ENCODE measurements at places on chromosomes 6 and 20.
A peak's percentile ranks its signal among the peaks of the same experiment; 100 is the strongest.

DNA sequence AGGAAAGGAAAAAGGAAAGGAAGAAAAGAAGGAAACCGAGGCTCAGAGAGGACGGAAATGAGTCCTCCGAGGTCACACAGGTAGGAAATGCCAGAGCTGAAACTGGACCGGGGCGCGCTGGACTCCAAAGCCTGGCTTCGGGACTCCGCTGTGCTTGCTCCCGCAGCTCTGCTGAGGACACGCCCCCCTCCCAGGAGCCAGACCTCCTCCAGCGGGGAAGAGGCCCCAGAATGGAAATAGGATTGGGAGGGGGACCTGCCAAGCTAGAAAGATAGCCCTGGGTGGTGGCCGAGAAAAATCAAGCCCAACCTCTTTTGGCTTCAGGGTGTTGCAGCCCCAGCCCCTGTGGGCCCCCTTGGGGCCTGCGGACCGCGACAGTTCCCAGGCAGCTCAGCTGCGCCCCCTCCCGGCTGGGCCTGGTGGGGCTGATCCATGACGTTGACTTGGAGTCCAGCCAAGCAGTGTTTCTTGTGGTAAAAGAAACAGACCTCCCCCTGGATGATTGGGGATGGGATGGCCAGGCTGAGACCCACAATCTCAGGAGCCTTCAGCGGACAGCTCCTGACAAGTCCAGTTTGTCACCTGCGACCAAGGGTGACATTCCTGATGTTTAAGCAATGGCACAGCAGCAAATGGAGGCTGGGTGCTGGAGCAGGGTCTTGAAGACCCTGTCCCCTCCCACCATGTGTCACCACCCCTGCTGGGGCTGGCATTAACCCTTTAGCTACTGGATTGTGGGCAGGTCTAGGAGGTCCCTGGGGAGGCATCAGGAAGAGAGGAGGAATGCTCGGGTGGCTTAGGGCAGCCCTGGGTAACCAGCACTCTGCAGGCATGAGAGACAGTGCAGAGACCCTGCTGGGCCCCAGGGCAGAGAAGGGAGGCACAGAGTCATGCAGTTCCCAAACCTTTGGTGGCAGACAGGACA, 55.4 kb downstream of the RIPOR3 start:
- DNase-seq = peak; percentile 56

DNA sequence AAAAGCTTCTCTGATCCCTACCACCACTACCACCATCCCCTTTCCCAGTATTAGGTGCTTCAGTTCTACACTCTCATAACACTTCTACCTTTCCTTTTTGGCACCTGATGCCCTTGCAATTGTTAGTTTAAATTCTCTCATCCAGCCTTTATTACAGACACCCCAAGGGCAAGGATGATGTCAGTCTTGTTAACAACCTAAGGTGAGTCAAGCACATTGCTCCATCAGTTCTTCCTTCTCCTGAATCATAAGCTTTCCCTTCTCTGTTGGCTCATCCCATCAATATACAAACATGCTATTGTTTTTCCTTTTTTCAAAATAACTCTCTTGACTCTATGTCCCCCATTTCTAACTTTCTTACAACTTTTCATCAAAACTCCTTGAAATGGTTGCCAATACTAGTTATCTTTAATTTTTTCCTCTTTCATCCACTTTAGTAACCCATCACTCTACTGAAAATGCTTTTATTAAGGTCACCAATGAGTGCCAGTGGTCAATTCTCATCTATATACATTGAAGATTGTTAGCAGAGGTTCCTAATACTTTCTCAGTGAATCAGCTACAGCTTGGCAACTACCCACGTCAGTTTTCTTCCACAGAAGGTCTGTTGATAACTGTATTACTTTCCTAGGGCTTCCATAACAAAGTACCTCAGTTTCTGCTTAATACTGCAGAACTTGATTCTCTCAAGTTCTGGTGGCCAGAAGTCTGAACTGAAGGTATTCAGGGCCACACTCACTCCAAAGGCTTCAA, 97.1 kb upstream of the FLRT3 start:
- DNase-seq = no peak

DNA sequence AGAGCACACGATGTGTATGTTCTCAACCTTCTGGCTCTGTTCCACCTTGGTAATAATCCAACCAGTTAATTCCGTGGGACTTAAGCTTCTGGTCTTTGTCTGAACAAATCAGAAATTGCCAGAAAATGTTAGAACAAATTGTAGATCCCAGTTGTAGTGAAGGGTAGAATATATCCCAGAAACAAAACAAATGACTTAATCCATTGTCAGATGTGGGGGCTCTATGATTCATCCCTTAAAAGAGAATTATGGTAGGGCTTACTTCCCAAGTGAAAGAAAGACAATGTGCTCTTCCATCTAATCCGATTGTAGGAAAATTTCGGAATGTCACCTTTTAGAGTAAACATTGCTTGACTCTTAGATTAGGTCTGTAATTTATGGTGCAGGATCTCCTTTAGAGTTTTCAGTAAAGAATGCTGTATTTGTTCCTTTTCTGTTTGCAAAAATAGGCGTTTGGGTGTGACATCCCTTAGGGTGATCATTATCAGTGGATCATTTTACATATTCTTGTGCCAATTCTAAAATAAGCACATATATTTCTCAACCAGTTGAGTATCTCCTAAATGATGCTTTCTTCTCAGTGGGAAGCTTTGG, 234.5 kb upstream of the ZNF217 start:
- no peak for DNase-seq

- peak; percentile 48 for DNase-seq
Measured at GRCh38 chr20:62805711-62806382, 1.2 kb downstream of the OGFR start.

DNA sequence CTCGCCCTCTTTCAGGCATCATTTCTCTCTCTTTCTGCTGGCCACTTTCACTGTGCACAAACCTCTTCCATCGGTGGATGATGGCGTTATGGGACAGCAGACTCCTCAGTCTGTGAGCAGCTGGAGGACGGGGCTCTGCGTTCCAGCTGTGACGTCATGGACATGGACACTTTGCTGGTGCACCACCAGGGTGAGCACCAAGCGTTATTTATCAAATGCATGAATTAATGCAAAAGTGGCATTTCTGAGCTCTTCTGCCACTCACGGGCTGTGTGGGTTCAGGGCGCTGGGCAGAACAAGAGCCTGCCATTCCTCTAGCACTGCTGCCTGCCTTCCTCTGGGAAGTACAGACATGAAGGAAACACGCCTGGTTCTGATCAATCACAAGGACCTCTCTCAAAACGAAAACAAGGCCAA, 82.9 kb upstream of the MPC1 start:
- DNase-seq = no peak

DNA sequence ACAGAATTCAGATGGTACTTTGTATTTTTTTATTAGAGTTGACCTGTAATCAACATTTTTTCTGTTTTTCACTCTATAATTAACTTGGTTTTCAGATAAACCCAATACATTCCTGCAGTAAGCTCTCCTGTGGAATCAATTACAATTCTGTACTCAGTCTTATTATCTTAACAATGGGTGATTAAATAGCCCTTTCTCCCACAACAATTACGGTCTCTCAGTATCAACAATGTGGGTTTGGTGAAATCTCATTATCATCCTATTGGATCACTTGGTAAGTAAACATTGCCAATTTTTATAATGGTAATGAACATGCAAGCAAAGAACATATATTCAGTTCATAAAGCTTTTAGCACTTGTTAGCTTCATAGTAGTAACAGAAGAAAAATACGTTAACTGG, 438.9 kb upstream of the EPHA7 start:
- no peak for DNase-seq

- DNase-seq = no peak
Measured at GRCh38 chr20:40641202-40641601, 47.8 kb downstream of the MAFB start.

DNA sequence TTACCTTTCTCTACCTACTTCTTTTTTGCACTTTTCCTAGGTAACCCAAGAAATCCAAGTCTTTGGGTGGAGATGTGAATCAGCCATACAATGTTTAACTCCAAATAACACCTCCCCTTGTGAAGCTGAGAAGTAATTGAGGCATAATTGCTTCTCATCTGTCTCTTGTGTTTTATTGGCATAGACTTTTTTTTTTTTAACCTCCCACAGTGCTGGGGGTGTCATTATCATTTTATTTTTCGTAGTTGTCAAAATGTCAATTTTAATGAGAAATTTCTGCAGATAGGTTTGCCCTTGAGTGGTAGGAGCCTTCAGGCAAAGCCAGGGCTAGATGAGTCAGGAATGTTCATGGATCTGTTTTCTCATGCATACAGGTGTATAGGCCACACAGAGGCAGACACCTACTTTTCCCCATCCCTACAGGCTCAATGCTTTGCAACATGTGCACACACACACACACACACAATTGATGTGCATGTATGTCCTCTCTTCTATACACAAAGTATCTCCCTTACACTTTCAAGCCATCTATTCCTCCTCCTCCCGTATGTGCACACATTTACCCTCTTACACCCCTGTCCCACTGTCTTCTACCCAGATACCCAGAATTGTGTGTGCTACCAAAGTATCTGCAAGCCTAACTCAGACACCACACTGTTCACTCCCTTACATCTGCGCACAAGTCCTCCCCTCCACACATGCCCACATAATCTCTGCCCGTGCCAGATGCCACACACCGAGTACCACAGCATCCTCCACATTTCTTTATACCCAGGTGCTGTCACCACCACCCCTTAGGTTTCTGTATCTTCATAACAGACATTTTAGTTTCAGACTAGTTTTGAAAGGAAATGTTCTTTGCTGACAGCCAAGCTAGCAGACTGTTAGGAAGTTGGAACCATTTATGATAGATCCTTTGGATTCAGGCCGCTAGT, 22.0 kb downstream of the RALY start:
- DNase-seq = no peak

- no peak for DNase-seq
Measured at GRCh38 chr6:80508885-80509630, 402.6 kb downstream of the BCKDHB start.

GRCh38 chr6:21590346-21590745, 3.2 kb upstream of the SOX4 start:
- DNase-seq = no peak

DNA sequence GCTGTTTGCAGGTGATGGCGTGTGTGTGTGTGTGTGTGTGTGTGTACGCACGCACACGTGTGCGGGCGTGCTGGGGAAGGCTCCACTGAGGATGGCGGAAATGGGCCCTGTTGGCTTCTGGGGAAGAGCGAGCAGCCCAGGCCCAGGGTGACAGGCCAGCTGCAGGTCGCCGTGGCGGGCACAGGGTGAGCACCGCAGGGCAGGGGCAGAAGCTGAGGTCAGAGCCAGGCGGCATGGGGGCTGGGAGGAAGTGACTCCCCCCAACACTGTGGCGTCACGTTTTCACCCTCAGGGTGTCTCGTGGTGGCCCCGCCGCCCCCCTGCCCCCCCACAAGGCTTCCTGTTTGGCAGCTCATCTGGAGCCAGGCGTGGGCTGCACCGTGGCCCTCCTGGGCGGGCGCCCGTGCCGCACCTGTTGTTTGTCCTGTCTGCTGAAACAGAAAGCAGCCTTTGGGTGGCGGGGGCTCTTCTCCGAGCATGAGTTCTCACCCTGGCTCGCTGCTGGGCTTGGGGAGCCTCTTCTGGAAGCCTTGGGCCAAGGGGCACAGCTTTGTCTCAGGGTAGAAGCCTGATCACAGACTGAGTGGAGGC, 7.1 kb downstream of the RBM38 start:
- no peak for DNase-seq

DNA sequence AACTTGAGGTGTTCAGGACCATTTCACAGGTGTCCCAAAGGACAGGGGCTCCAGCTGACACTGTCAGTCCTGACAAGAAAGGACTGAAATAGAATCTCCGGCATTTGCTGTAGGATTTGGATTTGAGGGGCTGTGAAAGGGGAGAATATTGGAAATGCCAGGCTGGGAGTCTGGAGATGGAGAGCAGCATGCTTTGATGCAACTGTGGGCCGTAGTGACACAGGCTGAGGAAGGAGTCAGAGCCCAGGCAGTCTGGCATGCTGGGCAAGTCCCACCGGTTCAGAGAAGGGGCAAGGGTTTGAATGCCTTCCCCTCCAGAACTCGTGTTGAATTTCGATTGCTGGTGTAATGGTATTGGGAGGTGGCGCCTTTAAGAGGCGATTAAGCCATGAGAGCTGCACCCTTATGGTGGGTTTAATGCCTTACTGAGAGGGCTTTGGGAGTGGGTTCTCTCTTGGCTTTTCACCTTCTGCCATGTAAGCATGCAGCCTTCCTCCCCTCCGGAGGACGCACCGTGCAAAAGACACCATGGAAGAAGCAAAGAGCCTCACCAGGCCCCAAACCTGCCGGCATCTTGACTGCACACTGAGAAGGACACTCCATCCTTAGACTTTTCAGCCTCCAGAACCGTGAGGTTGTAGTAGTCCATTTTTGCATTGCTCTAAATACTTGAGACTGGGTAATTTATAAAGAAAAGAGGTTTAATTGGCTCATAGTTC, 9.4 kb upstream of the PYGB start:
- DNase-seq = no peak

DNA sequence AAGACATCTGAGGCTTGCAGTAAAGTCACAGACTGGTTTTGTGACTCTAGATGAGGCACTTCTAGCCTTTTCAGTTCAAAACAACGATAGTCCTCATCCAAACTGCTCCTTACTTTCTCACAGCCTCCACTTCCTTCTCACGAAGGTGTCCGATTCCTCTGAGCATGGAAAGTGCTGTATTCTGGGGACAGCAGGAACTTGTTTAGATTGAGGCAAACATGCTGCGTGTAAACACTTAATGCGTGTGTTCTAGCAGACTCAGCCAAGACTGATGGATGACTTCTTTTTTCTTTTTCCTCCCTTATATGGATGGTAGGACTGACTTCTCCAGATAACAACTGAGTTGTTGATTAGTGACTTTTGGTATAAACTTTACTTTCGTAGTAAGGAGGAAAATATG, 80.2 kb upstream of the PRDM1 start:
- DNase-seq = no peak

Measured in tibial nerve (tissue), 4 donors.